ENCODE measurements at places on chromosomes 13 and 19. TPM values are rescaled to one million over a fixed set of nuclear protein-coding genes. Genes with fewer than 3 reads are reported as not detected.

DNA sequence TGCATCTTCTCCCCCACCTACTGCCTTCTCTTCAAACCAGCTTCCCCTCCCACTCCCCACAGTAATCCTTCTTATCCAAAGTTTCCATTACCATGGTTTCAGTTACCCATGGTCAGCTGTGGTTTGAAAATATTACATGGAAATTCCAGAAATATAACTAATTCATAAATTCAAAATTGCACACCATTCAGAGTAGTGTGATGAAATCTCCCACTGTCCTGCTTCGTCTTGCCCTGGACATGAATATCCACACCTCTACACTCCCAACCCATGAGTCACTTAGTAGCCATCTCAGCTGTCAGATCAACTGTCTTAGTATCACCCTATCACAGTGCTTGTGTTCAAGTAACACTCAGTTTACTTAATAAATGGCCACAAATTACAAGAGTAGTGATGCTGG, 3.8 kb upstream of the KCTD12 start:
- no peak for DNase-seq

The MYO16 gene
- total RNA-seq, result 0.15 TPM

The CEACAM16 gene
- total RNA-seq, result not detected

The LYPD3 gene
- total RNA-seq, result 0.84 TPM

The ZNF738 gene
- total RNA-seq, result 8.4 TPM

The SPC24 gene
- total RNA-seq, result 37.2 TPM
